ENCODE measurements at places on chromosomes 12 and 14. TPM values are rescaled to one million over a fixed set of nuclear protein-coding genes. Genes with fewer than 3 reads are reported as not detected.

The C12orf54 gene
- total RNA-seq, result not detected

The LTB4R gene
- total RNA-seq, result 1.3 TPM

The TMEM30B gene
- not detected for total RNA-seq

The TRPV4 gene
- total RNA-seq, result 0.43 TPM

The RFX4 gene
- total RNA-seq, result not detected

The CMTM5 gene
- total RNA-seq, result not detected

All from fibroblast of villous mesenchyme (primary cell).